ENCODE measurements at places on chromosomes 11 and 22.

DNA sequence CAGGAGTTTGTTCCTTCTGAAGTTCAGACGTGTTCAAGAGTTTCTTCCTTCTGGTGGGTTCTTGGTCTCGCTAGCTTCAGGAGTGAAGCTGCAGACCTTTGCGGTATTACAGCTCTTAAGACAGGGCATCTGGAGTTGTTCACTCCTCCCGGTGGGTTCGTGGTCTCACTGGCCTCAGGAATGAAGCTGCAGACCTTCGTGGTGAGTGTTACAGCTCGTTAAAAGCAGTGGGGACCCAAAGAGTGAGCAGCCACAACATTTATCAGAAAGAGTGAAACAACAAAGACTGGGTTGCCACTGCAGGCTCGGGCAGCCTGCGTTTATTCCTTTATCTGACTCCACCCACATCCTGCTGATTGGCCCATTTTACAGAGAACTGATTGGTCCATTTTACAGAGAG, 373.1 kb downstream of the ETS1 start:
- no peak for DNase-seq

DNA sequence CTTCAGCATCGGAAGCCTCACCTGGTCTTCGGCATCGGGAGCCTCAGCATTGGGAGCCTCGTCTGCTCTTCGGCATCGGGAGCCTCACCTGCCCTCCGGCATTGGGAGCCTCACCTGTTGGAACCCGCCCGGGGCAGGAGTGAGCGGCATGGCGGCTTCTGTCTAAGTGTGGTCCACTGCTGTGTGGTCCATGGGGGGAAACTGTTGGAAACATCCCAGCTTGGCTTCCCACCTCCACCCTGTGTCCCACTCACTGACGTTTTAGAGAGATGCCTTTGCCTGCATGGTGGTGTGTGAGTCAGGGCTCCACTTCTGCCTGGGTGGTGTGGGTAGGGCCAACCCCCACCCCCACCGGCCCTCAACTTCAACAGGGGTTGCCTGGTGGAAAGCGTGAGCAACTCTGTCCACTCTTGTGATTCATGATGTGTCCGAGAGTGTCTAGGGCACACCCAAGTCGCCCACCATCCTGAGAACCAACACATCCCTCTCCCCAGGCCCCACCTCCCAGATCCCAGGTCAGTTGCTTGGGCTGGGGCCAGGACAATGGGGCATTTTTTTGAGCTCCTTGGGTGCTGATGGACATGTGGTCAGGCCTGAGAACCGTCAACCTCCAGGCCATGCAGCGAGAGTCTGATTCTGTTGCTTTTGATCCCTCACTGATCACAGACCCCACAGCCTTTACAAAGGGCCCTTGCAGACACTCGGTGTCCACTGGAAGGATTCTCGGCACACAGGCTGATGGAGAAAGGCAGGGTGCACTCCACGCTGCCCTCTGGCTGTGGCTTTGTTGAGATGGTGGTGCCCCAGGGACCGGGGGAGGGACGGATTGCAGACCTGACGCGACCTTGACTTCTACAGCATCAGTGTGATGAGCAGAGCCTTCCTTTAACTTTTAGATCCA, 406.7 kb downstream of the TBC1D22A start:
- no peak for DNase-seq

DNA sequence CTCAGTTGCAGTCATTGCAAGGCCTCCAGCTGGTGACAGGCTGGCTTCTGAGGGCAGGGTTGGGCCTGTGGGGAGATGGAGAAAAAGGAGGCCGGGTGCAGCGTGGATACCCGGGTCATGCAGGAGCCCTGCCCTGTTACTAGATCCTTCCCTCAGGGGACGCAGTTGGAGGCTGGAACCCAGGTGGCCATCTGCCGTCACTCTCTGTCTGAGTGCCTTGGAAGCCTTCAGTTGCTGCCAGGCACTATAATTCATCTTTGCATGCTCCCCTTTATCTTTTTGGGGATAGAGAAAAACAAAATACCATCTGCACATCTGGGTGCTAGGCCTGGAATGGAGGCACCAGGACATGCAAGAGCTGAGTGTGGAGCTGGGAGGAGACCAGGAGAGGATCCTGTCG, 82.7 kb downstream of the TP53I11 start:
- DNase-seq = no peak

DNA sequence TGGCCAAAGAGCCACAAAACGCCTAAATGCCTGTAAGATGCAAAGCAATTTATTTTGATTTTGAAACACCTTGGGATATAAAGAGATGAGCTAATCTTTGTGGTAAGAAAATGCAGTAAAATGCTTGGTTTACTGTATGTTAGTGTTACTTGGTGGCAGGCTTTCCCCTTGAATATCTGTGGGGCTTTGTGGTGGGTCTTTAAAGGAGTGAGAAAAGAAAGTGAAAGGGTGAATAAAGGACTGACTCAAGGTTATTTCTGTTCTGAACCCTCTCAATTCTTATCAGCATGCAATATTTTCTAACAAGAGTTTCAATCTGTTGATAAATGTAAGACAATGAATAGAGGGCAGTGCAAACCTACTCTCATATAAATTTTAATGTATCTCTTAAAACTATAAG, 1555.9 kb upstream of the RAG2 start:
- DNase-seq = no peak

- peak; percentile 23 for DNase-seq
Observed at GRCh38 chr11:59223611-59224010, 10.9 kb upstream of the MPEG1 start.

DNA sequence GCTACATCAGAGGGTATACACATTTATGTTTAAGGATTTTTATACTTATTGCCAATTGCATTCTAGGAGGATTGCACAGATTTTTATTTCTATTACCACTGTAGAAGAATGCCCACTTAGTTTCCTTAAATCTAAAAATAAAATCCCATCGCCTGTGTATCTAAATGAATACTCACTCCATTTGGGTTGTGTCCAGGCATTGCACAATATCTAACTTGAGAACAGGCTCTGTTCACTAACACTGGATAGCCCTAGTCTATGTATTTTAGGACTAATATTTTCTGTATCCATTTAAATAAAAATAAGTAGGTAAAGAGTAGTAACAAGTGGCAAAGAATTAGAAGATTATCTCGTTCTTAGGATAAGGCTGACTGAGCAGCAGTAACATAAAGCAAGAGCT, 4.1 kb downstream of the C11orf52 start:
- DNase-seq = peak; percentile 90

- DNase-seq = no peak
Observed at GRCh38 chr22:38645430-38645829, 10.8 kb downstream of the FAM227A start.

GRCh38 chr11:95792200-95792599, 1.9 kb downstream of the CEP57 start:
- DNase-seq = no peak

DNA sequence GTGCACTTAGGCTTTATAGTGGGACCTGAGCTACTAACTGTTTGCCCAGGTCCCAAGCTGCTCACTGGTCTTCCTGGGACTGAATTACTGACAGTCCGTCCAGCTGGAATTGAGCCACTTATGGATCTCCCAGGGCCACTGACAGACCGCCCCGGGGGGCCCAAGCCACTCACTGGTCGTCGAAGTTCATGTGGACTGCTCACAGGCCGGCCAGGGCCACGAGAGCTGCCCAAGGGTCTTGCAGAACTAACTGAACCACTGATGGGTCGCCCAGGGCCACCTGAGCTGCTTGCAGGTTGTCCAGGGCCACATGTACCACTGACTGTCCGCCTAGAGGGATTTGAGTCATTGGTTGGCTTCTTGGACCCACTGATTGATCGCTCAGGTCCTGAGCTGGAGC, 15.1 kb downstream of the MISFA start:
- DNase-seq = no peak

- no peak for DNase-seq
Observed at GRCh38 chr11:64306876-64307622, 1.7 kb downstream of the ESRRA start.

DNA sequence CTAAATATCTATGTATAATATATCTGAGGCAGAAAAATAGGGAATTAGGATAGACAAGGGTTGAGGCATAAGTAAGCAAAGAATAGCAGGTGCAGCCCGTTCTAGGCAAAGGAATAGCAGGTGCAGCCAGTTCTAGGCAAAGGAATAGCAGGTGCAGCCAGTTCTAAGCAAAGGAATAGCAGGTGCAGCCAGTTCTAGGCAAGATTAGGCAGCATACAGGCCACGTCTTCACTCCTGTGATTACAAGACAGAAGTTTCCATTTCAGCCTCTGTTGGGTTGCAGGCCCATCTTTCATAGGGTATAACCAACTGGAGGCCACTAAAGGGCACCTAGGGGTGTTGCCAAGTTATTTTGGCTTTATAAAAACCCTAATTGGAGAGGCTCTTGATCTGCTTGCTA, 28.8 kb upstream of the CHORDC1 start:
- no peak for DNase-seq

DNA sequence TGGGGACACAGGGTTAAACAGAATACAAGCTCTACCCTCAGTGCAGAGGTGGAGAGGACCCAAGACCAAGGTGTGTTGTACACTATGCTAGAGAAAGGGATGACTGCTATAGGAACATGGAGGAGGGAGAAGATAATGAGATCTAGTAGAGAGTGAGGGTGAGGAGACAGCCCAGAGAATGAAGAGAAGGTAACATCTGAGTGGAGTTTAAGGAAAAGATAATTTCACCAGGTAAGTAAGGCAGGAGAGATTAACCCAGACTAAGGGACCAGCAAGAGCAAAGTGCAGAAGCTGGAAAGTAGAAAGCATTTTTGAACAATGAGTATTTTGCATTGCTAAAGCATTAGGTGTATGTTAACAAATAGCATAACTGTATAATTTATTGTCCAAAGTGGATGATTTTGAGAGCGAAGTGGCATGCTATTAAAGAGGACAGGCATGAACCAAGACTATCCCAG, 128.8 kb downstream of the RASSF10 start:
- peak; percentile 35 for DNase-seq

DNA sequence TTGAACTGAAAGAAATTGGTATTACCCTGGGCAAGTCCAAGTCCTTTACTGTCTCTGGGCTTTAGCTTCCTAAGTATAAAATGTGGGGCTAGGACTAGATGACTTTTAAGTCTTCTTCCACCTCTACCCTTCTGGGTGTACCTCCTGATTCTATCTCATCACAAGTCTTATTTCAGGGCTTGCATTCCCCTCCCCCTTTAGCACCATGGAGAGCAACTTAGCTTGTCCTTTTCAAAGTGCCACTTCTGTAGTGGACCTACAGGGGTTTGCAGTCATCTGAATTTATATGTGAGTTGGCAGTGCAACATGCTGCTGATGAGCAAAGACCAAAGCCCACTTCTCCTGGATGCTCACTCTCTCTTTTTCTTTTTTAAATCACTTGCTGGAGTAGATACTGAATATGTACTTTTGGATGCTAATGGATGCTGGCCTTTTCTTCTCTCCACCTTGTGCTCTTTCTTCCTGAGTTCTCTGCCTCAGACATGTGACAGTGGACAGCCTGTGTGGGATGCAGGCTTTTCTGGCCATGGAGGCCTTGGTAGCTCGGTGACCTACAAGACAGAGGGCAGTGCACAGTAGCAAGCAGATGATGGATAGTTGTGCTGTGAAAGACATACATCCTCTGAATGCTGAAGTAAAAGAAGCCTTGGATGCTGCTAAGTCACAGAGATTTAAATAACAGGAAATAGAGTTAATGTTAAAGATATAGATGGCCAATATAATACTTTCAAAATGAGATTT, 185.0 kb downstream of the NELL1 start:
- no peak for DNase-seq

DNA sequence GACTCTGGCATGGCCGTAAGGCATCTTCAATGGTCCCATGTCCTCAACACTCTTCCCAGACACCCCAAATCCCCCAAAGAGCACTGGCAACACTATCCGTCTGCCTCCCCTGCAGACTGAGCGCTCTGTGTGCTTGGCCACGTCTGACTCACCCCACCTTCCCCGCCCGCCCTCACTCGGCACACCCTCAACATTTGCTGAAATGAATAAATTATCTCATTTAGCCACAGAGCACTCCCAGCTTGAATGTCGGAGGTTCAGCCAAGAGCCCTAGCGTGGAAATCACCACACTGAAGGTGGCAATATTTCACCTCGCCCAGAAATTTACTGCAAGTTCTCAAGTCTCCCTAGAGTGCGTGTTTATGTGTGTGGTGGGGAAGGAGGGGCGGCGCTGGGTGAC, 46.6 kb upstream of the TCF20 start:
- peak; percentile 35 for DNase-seq

DNA sequence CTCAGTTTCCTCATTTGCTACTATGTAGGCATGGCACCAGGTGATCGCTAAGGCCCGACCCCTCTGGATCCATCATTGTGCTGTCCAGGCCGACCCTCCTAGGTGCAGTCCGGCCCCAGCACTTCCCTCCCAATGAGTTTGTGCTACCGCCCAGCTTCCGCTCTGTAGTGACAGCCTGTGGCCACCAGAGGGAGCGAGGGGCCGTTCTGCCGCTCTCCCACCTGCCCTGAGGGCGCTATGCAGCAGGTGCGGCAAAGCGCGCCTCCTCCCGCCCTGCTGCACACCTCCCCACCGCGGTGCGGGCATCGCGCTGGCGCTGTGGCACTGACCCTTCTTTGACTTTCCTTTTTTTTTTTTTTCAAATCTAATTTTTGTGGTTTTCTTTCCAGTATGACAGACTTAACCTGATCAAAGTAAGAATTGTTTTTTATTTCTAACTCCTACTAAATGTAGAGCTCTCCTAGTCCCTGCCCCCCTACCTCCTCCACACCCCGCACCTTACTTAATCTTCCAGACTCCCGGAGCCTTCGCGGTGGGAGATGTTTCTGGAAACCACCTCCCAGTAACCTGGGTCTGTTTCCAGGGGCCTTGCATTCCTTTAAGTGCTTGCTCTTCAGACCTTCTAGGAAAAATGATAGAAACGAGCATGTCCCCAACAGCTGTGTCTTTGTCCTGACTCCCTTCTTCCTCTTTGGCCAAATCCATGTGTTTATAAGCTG, 73.7 kb downstream of the SCN3B start:
- peak; percentile 35 for DNase-seq

- DNase-seq = no peak
Observed at GRCh38 chr11:96317571-96317970, 25.4 kb downstream of the MAML2 start.

- no peak for DNase-seq
Observed at GRCh38 chr11:46357483-46357936, 10.2 kb downstream of the DGKZ start.

DNA sequence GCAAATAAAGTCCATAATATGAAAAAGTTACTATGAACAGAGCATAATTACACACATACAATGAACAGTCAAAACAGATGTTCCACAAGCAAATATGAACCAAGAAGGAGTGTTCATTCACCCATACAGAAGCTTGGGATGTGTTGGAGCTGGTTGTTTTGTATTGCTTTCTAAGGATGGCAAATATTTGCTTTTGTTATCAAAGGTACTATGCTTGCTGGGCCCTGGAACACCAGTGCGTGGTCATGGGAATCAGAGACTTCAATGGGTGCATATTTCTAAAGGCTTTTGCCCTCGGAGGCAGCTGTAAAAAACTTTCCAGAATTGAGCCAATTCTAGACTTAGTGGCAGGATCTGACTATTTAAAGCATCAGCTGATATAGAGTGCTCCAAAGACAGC, 85.1 kb downstream of the BARX2 start:
- DNase-seq = no peak

DNA sequence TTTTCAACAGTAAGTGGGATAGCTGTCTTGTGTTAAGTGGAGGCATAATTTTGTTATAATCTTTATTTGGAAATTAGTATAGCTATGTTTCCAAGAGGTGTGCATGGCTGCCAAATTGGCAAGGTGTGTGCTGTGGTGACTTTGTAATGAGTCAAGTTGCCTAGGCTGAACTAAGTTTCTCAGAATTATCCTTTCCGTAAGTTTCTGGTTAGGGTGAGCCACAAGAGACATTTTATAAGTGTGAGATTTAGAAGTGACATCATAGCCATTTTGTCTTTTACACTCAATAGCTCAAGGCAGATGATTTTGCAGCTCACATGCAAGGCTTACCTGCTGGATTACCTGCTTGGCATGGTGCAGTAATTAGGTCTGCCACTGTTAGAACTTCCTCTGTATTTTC, 90.3 kb downstream of the C11orf87 start:
- DNase-seq = no peak
